ENCODE measurements at places on chromosomes 16 and 17.

DNA sequence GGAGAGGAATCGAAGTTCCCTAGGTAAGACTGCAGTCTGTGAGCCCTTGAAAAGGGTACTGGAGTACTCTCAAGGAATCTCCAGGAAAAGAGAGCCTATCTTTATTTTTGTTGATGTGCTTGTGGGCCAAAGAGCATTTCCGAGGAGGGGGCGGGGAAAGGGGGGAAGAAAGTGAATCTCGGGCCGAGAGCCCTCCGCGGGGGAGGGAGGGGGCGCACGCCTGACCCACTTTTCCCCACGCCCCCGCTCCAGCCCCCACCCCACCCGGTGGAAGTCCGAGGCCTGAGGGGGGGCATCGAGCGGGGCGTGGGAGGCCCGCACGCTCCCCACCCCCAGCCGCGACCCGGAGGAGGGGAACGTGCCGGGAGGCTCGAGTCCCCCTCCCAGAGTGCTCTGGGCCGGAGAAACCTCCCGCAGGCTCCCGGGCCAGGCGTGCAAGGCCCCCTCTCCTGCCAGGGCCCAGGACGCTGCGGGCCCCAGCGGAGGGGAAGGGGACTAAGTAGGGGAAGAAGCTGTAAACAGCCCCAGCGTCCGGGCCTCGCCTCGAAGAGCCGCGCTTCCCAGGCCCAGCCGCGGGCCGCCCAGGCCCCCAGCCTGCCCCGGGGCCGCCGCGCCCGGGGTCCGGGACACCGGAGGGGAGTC lies 444 bp downstream of the HELZ start:
- no peak for DNase-seq

DNA sequence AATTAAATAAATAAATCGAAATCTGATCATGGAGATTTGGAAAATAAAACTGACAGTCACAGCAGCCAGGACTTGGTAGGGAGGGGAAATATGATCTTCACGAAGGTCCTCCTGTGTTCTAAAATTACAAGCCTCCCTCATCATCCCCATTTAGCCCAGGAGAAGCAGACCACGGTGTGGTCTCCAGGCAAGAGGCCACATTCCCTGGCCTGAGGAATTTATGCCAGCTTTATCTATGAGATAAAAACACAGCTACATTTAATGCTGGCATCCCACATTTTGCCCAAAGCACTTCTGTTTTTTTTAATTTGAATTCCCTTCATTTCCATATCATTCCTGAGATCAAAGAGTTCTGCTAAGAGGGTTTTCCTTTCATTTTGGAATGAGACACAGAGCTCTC lies 43.2 kb downstream of the ABCC12 start:
- no peak for DNase-seq

DNA sequence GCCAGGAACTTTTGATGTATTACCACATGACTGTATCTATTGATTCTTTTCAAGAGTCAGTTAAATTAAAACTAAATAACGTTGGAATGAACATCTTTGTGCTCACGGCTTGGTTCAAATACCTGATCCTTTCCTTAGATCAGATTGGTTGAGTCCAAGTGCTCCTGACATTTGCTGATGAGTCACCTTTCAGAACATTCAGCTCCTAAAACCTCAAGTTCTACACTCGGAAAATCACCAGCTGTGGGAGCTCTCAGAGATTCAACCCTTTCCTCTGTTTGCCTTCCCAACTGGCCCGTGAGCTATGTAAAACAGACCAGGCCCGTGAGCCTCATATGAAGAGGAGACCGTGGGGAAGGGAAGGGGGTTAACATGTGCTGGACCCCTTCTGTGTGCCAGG lies 68.1 kb downstream of the RTN4RL1 start:
- DNase-seq = no peak

DNA sequence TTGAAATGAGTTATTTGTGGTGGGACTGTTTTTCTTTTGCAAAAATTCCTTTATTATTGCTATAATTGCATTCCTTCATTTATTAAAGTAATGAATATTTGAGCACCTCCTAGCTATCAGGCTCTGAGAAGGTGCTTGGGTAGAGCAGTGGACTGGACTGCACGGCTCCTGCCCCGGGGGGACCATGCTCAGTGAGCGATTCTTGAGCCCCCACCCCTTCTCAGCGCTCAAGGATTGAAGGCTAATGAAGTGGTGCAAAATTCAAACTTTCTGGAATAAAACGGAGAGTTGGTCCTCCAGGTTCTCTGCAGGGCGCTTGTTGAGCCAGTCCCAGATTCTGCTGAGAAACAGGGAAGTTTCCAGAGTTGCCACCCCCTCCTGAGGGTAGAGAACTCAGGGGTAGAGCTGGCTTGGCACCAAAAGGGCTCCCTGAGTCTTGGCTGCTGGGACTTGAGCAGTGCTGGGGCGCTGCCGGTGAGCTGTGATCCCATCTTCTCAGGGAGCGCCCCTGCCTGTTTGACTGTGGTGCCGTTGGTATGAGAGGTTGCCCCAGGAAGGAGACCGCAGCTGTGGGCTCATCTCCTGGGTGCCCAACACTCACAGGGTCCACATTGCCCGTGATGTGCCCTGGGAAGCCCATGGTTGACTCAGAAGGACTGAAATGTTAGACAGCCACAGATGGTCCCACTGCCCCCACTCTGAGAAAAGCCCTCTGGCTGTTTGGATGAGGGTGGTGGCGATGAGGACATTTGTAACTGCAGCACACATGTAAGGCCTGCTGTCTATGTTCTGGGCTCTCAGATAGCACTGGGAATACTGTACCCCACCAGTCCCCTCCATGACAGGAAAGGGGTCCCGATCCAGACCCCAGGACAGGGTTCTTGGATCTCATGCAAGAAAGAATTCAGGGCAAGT lies 20.0 kb downstream of the KSR1 start:
- DNase-seq = no peak

DNA sequence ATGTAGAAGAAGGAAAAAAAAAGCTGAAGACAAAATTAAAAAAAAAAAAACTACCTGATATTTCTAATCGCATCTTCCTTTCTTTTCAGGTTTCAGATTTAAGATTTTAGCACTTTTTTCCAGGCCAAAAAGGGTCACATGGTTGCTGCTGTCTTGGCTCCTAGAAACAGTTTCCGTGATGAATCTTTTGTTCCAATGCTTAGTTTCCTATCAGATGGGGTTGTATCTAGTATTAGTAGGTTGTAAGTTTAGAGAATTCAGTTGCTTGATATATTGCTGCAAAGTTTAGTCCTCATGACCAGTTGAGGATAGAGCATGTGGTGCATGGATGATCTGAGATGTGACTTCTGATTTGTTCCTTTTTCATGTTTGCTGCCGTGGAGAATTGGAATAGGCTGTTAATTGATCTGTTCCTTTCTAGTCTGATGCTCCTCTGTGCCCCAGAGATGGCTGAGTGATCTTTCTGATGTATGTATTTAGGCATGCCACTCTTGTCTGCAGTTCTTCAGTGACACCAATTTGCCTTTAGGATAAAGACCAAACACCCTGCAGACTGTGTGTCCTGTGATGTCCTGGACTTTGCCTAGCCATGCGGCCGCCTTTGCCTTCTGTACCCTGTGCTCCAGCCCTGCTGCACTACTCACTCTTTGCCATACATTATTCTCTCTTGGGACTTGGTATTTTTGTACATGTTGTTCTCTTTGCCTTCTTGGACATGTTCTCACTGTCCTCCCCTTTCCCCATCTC lies 94.0 kb downstream of the MRTFB start:
- DNase-seq = no peak

All from NCI-H2029 (cell line).